SJSA1 (cell line): ENCODE measurements at places on chromosomes 2 and 18. TPM values are rescaled to one million over a fixed set of nuclear protein-coding genes. Genes with fewer than 3 reads are reported as not detected.
A peak's percentile ranks its signal among the peaks of the same experiment; 100 is the strongest.

GRCh38 chr2:155722290-155722689 lies 610.2 kb downstream of the NR4A2 start:
- no peak overlapping the region for H3K27ac ChIP-seq
- no peak for DNase-seq
- no peaks in the 10 kb centered on the region for H3K36me3 ChIP-seq
- H3K27me3 ChIP-seq: no peaks in the 10 kb centered on the region

GRCh38 chr2:99793022-99793421 lies 303.2 kb upstream of the REV1 start:
- no peaks in the 10 kb centered on the region for H3K27me3 ChIP-seq
- H3K4me1 ChIP-seq: no peaks in the 10 kb centered on the region
- no peaks in the 10 kb centered on the region for H3K36me3 ChIP-seq
- H3K27ac ChIP-seq: no peak overlapping the region
- no peak overlapping the region for H3K4me3 ChIP-seq

- peaks cover 36% of the 10 kb centered on the region for H3K4me1 ChIP-seq
- H3K4me3 ChIP-seq: no peak overlapping the region
Measured at GRCh38 chr2:9377461-9378097, 45.7 kb downstream of the ITGB1BP1 start.

GRCh38 chr18:56322406-56322805 lies 316.0 kb downstream of the TXNL1 start:
- DNase-seq: no peak
- no peaks in the 10 kb centered on the region for H3K36me3 ChIP-seq
- H3K27me3 ChIP-seq: no peaks in the 10 kb centered on the region
- no peak overlapping the region for H3K27ac ChIP-seq
- no peaks in the 10 kb centered on the region for H3K4me1 ChIP-seq

DNA sequence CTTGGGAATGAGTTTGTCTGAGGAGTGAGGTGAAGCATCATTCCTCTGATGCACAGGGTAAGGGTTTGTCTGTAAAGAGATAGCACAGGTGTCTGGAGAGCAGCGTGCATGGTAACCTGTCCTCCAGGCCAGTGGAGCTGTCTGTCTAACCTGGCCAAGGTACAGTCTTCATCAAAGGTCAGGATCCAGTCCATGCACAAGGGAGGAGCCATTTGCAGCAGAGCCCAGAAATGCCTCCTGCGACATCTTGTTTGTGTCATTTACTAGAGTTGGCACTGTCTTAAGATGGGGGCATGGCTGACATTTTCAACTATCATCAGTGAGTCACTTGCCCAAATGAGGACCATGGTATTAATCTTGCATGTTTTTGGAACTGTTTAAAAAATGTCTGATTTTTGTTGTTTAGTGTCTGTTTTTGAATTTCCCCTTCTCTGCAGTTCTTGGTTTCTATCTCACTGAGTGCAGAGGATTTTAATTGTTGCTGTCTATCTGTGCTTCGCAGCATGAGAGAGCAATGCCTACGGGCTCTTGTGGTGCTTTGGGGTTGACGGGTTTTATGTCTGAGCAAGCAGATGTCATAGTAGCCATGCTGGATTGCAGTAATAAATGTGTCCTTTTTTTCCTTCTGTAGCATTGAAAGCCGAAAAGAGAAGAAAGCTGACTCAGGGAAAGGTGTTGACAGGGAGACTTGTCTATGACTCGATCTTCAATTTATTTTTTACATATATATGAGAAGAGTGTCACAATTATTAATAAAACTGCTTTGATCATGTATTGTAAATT lies 91.3 kb downstream of the DPP4 start:
- H3K4me3 ChIP-seq: no peak overlapping the region
- no peaks in the 10 kb centered on the region for H3K36me3 ChIP-seq
- DNase-seq: no peak
- H3K4me1 ChIP-seq: no peaks in the 10 kb centered on the region
- no peak overlapping the region for H3K27ac ChIP-seq

GRCh38 chr2:101199251-101199791 lies 48.1 kb upstream of the TBC1D8 start:
- no peak for DNase-seq
- H3K27me3 ChIP-seq: no peaks in the 10 kb centered on the region
- H3K4me3 ChIP-seq: no peak overlapping the region
- H3K27ac ChIP-seq: no peak overlapping the region

GRCh38 chr2:241854342-241855244 lies 4.1 kb downstream of the PDCD1 start:
- H3K27ac ChIP-seq: no peak overlapping the region
- H3K27me3 ChIP-seq: no peaks in the 10 kb centered on the region
- no peak for DNase-seq

DNA sequence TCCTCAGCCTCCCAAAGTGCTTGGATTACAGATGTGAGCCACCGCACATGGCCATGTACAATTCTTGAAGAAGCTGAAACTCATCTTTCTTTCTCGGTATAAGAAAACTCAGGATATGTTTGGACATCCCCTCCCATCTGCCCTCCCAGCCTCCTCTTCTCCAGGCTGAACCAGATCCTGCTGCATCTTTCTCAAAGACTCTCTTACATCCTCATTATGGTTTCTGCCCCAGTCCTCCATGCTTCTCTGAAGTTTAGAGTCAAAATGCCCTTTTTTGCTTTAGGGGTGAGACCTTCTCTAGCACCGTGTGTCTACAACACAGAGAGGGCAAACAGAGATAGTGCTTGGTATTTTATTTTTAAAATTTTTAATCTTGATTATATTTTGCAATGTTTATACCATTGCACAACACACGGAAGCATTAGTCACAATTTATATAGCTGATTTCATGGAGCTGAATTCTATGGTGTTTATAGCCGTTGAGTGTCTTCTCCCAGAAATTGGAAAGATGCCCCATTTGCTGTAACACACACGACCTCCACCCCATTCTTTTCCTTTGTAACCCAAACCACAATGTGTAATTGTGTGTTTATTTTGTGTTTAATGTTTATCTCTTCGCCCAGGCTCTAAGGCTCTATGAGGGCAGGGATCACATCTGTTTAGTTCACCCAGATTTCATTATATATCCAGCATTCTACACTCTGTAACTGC lies 206.0 kb upstream of the TNP1 start:
- H3K27me3 ChIP-seq: no peaks in the 10 kb centered on the region
- no peak overlapping the region for H3K4me3 ChIP-seq
- H3K36me3 ChIP-seq: no peaks in the 10 kb centered on the region
- peak; percentile 98 for DNase-seq

Gene SLC35F6
- total RNA-seq: 35.9 and 55.2 TPM in 2 replicates

Gene SLC8A1
- total RNA-seq: 17.6 and 20.1 TPM in 2 replicates
